ENCODE measurements at places on chromosomes 11 and 22. TPM values are rescaled to one million over a fixed set of nuclear protein-coding genes. Genes with fewer than 3 reads are reported as not detected.
A peak's percentile ranks its signal among the peaks of the same experiment; 100 is the strongest.

The ARHGAP32 gene
- 15.2 TPM for polyA plus RNA-seq

The FGF4 gene
- not detected for polyA plus RNA-seq

The TRAPPC4 gene
- polyA plus RNA-seq: 77.8 TPM

The APOL5 gene
- polyA plus RNA-seq: not detected

The SGSM1 gene
- polyA plus RNA-seq: 4.9 TPM

DNA sequence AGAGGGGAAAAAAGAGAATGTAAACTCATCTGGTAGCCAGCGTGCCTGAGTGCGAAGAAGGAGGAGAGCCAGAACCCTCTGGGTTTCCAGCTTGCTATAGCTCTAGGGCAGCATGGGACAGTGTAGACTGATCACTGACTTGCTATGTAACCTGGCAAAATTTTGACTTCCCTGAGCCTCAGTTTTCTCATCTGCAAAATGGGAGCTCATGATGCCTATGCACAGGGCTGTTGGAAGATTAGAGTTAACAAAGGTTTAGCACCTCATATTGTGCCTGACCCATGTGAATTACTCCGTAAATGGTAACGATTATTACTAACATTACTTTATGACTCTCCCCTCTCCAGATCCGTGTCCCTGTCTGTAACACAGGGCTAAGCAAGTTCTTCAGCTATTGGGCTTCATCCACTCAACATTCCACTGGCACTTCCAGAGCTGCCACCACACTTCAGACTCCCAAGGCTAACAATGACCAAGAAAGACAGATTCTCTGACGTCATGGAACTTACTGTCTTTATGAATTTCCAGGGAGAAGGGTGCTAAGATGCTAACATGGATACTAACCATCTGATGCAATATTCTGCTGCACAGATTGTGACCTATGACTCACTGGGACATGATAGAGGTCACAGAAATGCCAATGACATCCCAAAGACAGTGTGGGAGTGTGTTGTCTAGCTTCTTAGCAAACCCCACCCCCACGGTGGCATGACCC is 195.2 kb downstream of the TRIM29 start:
- peak; percentile 18 for DNase-seq

DNA sequence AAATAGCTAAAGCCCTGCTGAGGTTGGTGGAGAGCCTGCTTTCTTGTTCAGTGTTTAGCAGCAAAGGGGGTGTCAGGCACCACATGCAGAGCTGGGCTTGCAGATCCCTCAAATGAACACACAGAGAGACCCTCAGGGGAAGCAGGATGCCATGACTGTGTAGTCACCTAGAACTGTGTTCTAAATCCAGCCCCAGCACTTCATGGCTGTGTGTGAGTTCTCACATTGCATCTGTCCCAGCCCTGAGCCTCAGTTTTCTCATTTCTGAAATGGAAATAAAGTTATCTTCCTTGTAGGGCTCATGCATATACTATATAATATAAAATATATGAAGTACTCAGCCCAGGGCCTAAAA is 47.1 kb downstream of the CWC15 start:
- DNase-seq: no peak

DNA sequence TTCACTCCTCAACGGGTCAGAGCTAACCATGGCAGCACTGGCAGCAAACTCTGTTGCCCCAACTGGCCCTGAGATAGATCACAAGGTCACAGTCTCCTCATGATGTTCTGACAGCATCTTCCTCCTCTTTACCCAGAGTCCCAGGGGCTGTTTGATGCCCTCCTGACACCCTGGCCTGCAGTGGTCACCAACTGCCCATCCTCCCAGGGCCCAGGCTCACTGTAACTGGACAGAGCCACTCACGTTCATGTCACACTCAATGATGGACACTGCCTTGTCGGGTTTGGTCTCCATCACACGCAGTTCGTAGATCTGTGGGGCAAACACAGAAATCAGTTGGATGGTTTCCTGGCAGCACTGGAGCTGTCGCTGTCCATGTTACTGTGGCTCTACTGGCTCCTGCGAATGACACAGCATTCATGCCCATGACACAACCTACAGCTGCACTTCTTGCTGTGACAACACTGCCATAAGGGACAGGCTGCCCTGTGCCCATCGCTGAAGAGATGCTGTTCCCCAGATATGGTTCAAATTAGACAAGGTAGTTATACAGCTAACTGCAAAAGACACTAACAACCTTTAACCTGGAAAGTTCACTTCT is 10.4 kb upstream of the C22orf39 start:
- DNase-seq: no peak

GRCh38 chr11:34478845-34479663 is 34.5 kb downstream of the ELF5 start:
- no peak for DNase-seq

GRCh38 chr11:126496576-126497337 is 141.3 kb downstream of the ST3GAL4 start:
- DNase-seq: peak; percentile 19

- peak; percentile 43 for DNase-seq
Measured at GRCh38 chr22:29710922-29711593, 8.7 kb upstream of the CABP7 start.

GRCh38 chr11:111059726-111060125 is 185.8 kb upstream of the POU2AF2 start:
- DNase-seq: no peak

DNA sequence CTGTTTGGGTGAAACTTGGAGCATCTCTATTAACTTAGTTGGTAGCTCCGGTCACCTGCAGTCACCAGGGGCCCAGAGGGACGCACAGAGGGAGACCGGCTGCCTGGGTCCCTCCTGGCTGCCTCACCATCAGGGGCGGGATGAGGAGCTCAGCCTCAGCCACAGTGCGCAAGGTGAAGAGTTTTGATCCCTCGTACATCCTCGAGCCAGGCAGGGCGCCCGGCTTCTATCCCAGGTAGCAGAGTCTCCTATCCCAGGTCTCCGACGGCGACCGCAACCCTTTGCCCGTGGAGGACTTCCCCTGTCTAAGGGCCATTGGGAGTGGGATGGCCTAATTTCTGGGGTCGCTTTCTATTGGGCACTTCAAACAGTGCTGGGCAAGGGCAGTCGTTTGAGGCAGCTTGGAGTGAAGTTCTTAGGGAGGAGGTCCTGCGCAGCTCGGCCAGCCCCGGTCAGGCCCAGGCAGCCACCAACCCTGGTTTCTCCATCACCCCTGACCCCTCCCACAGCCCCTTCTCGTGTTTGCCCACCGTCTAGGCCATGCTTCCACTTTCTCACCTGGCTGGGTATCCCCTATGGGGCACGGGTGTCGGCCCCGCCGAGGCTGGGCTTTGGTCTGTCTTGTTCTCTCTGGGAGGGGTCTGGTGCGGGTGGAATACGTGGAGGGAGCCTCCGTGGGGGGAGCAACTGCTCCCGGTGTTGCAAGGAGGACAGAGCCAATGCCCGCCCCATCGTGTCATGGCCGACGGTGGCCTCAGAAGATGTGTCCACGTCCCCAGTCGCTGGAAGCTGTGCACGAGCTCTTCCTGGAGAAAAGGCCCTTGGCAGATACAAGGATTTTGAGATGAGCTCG is 3.6 kb upstream of the MRGPRG start:
- peak; percentile 76 for DNase-seq
